T-helper 2 cell treated with Interferon-gamma antibody and Interleukin-4, amounts not matched to agents 5 μg/mL and 100 μg/mL, for 36 hours (primary cell): ENCODE measurements at places on chromosomes 4 and X.

GRCh38 chr4:122360754-122361153, 18.1 kb upstream of the ADAD1 start:
- DNase-seq = no peak

GRCh38 chr4:1748465-1748995, 27.2 kb downstream of the TACC3 start:
- DNase-seq = peak; percentile 74

DNA sequence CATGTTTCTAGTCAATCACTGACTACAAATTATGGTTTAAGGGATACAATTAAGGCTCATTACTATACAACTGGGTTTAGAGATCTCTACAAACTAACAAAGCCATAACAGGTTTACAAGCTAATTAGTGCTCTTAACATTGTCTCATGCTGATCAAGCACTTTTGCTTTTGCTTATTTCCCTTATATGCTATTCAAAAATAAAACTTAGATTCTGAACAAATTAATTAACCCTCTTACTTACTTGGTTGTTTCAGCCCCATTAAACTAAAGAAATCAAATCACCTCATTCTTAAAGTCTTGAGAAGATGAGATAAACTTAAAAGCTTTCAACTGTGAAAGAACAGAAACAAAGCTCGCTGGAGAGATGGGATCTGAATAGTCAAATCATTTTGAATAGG, 2024.5 kb upstream of the ADGRL3 start:
- DNase-seq = no peak

- no peak for DNase-seq
These were observed 21.1 kb upstream of the PAPSS1 start for GRCh38 chr4:107740950-107741701.
